GM23338 (cell line): ENCODE measurements at places on chromosomes 11 and 22.

GRCh38 chr11:37040921-37041320, 442.9 kb upstream of the RAG2 start:
- DNase-seq, result no peak

- DNase-seq, result no peak
Measured at GRCh38 chr11:108757630-108758029, 92.8 kb downstream of the DDX10 start.

DNA sequence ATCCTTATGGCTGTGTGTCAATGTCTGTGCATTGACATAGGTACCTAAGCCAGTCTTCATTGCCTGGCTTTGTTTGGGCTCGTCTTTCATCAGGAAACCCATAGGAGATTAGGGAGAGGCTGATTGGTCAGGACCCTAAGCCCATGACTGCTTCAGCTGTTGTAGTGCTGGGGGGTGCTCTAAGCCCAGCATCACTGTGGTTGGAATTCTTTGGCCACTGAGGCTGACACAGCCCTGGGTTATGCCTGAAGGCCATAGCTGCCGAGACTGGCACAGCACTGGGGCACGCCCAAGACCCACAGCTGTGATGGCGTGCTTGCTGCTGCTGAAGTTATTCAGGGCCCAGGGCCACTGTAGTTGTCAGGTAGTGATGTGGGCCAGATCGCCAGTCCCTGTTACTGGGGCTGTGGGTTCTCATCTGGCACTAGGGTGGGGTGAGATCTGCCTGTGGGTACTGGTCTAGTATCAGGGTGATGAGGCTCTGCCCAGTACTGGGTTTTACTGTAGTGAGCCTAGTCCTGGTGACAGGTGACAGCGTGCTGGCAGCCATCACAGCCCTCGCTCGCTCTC, 4.9 kb downstream of the USP18 start:
- DNase-seq, result no peak

GRCh38 chr22:40179526-40179925, 1.8 kb downstream of the TNRC6B start:
- DNase-seq, result no peak

DNA sequence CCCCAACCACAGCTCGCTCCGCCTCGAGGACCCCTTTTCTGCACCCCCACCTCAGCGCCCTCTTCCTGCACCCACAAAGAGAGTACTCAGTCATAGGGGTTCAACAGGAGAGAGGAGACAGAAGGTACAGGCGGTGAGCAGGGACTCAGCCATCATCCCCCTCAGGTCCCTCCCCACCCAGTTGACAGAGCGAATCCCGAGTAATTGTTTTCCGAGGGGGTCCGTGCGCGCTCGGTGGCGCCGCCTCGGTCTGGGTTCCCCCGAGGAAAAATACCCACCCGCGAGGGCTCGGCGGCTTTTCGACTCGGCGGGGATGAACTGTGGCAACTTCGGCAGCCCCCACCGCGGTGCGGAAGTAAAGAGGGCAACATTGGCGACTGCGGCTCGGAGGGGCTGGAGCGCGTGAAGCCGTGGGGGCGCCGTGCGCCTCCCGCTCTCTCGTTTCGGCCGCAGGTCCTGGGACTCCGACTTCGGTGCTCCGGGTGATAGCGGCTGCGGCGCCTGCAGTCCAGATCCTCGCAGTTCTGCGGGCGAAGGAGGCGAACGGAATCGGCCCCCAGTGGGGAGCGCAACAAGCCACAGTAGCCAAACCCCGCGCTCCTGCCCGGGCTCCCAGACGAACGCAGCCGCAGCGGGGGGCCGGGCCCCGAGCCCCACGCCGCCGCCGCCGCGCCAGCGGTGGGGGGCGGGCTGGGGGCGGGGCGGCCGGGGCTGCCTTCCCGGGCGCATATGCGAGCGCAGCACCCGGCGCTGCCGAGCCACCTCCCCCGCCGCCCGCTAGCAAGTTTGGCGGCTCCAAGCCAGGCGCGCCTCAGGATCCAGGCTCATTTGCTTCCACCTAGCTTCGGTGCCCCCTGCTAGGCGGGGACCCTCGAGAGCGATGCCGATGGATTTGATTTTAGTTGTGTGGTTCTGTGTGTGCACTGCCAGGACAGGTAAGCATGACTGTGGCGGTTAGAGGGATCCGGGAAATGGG, at the start of gene NELL1:
NELL1 (plus strand) TSS at position 743 of the 976 bp plus-strand sequence.
- DNase-seq, result peak; percentile 68

GRCh38 chr22:37953062-37953436, 352 bp downstream of the C22orf23 start:
- DNase-seq, result no peak

DNA sequence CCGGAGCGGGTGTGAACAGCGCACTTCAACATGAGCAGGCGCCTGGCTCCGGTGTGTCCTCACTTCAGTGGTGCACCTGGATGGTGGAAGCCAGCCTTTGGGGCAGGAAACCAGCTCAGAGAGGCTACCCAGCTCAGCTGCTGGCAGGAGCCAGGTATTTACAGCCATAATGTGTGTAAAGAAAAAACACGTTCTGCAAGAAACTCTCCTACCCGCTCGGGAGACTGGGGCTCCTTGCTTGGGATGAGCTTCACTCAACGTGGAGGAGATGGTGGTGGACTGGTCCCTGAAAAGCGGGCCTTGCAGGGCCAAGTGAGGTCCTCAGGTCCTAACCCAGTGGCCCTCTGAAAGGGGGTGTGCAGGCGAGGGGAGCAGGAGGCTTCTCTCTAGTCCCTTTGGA, 7.5 kb downstream of the MCAM start:
- DNase-seq, result no peak

- DNase-seq, result no peak
Measured at GRCh38 chr22:49512487-49513165, 315.0 kb downstream of the BRD1 start.

GRCh38 chr22:48644108-48644507, 1183.6 kb downstream of the BRD1 start:
- no peak for DNase-seq

DNA sequence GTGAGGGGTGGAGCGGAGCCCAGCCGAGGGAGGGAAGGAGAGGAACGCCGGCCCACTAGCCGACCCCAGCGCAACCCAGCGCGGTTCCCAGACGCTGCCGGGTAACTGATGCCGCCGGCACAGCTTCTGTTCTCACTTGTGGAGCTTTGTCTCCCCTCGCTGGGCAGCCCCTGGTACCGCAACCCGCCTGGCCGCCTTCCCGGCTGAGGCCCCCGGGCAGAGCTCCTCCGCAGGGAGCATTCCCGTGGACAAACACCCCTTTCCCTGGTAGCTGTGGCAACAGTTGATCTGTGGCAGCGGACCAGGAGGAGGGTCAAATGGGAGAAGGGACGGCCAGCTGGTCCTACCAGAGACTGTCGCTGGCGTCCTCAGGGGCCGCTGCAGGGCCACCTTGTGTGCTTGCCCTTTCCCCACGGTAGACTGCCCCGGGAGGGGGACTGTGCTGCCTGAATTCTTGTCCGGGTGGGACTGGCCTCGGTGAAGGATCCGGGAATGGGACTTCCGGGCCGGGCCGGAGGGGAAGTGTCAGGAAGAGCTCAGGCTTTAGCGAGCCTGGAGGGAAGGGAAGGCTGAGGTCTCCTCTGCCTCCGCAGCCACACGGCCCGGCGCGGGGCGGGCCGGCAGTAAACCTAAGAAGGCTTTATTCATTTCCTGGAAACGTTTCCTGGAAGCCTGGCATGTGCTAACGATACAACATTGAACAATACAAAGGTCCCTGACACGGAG, 468.0 kb downstream of the OPCML start:
- peak; percentile 94 for DNase-seq

DNA sequence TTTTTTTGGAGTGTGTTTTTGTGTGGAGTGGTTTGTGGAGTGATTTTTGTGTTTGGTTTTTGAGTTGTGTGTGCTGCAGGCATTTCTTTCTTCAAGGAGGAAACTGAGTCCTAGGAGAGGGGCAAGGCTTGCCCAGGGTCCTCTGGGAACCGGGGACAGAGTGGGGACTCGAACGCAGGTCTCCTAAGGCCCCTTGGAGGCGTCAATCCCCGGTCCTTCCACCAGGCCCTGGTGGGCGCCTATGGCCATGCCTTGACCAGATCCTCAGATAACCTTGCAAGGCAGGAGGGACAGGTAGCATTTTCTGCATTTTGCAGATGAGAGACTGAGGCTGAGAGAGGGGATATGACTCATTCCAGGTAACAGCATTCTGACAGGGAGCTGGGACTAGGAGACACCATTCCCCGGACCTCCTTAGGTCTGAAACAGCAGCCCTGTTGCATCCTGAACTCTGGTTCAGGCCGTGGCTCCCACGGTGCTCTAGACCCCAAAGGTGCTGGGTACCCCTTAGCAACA, 39.1 kb downstream of the MYO7A start:
- no peak for DNase-seq

DNA sequence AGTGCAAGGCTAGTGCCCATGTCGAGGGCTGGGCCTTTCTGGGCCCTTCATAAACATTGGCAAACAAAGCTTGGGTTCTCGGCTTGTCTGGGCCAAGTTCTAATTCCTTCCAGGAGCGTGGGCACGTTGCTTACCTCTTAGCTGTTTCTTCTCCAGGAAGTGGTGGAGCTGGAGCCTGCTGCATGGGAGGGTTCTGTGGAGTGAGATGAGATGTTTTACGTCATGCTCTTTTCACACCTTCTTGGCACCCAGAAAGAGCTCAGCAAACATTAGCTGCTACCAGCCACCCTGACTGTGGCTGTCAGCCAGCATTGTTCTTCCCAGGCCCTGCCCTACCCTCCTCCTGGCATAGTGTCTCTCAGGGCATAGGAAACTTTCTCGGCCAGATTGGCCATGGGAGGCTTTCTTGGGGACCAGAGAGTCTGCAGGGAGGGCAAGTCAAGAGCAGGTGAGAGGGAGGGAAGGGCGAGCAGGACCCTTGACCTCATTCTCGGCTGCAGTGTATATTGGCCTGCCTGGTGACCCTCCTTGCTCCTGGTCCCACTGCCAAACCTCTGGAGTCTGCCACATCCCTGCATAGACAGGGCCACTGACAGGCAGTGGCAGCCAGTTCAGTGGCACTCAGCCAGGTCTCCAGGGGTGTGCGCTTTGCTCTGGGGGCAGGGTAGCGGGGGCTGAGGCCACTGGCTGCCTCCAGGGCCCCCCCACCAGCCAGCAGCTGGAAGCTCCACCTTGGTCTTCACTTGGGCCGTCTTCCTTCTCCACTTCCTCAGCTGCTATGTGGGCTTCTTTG, 98.8 kb downstream of the BCR start:
- no peak for DNase-seq

DNA sequence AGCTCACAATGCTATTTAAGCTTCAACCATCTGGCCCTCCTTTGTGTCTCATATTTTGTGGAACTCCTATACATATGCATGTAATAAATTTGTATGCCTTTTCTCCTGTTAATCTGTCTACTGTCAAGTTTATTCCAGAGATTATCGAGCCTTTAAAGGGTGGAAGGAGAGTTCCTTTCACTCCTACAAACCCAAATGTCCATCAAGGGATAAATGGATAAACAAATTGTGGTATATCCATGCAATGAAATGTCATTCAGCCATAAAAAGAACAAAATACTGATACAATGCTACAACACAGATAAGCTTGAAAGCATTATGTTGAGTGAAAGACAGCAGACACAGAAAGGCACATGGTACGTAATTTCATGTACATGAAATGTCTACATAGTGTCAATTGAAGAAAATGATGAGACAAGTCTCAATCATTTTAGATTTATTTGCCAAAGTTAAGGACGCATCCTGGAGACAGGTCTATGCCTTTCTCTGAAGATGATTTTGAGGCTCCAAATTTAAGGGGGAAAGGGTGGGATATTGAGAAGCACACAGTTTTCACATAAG, 17.7 kb upstream of the FEZ1 start:
- no peak for DNase-seq

- DNase-seq, result peak; percentile 68
Measured at GRCh38 chr11:117097389-117098268, 599 bp downstream of the SIK3 start.

GRCh38 chr11:95915051-95915450, 8.9 kb downstream of the MTMR2 start:
- no peak for DNase-seq

DNA sequence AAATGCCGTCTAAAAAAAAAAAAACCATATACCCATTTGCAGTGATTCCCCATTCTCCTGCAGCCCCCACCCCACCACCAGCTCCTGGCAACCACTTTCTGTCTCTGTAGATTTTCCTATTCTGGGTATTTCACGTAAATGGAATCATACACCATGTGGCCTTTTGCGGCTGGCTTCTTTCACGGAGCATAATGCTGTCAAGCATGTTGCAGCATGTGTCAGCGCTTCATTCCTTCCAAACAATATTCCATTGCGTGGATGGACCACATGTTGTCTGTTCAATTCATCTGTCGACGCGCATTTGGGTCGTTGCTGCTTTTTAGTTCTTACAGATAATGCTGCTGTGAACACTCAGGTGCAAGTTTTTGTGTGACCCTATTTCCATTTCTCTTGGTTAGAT, 14.8 kb upstream of the EMID1 start:
- DNase-seq, result no peak

DNA sequence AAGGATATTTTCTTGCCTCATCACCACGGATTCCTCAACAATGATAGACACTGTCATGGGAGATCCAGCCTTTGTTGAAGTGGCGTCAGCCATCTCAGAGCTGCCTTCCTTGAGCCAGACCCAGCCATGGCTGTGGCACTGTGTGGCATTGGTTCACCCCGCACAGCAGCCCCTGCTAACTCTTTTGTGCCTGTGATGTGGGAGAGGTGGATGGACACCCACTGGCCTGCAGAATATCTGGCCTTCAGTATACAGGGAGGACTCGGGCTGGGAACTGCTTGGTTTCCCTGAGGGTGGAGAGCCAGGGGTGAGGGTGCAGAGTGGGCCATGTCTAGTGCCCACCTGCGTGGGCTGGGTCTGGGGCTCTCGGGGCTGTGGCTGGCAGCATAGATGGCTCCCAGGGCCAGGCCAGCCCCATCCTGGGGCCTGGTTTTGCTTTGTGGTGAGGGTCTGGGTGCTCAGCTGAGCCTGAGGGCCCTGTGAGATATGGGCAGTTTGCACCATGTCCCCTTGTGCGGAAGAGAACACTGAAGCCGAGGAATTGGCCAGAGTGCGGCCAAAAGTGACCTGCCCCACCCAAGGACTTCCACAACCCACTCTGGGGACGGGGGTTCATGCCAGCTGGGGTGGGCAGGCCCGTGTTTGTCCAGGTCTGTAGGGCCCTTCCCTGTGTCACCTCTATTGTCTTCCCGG, 6.1 kb downstream of the CLDN5 start:
- DNase-seq, result no peak

DNA sequence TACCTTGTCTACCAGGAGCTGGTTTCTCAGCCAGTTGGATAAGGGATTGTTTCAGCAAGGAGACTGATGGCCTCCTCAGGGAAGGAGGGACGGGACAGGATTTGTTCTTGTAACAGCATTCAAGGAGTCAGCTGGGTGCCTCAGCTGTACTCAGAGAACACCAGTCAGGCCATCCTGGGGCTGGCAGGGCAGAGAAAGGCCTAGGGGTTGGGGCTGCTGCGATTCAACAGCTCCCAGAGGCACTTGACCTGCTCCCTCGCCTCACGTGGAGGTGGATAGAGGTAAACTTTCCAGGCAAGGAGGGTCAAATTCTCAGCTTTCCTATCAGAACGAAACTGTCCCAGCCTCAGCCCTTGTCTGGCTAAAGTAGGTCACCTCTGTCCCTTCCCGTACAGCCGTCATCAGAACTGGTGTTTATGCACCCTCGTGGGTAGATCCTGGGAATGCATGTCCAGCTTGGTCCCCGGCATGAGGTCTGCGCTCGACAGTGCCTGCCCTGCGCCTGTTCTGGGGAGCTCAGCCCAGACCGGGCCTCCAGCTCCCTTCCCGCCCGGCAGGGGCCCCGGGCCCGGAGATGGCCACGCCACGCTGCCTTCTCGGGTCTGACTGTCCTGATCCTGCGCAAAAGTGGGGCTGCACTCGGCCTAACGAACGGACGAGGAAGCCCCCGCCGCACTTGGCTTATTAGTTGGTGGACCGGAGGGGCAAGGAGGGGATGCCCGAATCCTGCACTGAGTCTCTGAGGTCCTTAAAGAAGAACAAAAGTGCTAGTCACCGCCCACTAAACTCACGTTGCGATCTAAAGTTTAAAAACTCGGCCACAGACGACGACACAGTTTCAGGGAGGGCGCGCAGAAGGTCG, 762 bp upstream of the CCDC134 start:
- DNase-seq, result peak; percentile 43
